Foreskin keratinocyte (primary cell): ENCODE measurements at places on chromosomes 6 and 20. TPM values are rescaled to one million over a fixed set of nuclear protein-coding genes. Genes with fewer than 3 reads are reported as not detected.

Gene HMGN4
- total RNA-seq = 71.0 and 77.1 TPM in 2 replicates

Gene HDGFL1
- total RNA-seq = not detected in 2 replicates

Gene C6orf141
- total RNA-seq = 19.8 and 21.2 TPM in 2 replicates

Gene C6orf52
- total RNA-seq = 1.1 and 1.2 TPM in 2 replicates

Gene PI3
- total RNA-seq = 7.1 and 10.8 TPM in 2 replicates

Gene MAFB
- total RNA-seq = 0.18 and 0.34 TPM in 2 replicates

Gene SLC52A3
- 2.1 and 2.3 TPM in 2 replicates for total RNA-seq

Gene CD24
- total RNA-seq = 251 and 321 TPM in 2 replicates

Gene ULBP3
- 5.6 and 7.0 TPM in 2 replicates for total RNA-seq

Gene B3GAT2
- not detected in 2 replicates for total RNA-seq

Gene ZSCAN23
- total RNA-seq = 1.1 and 2.7 TPM in 2 replicates

DNA sequence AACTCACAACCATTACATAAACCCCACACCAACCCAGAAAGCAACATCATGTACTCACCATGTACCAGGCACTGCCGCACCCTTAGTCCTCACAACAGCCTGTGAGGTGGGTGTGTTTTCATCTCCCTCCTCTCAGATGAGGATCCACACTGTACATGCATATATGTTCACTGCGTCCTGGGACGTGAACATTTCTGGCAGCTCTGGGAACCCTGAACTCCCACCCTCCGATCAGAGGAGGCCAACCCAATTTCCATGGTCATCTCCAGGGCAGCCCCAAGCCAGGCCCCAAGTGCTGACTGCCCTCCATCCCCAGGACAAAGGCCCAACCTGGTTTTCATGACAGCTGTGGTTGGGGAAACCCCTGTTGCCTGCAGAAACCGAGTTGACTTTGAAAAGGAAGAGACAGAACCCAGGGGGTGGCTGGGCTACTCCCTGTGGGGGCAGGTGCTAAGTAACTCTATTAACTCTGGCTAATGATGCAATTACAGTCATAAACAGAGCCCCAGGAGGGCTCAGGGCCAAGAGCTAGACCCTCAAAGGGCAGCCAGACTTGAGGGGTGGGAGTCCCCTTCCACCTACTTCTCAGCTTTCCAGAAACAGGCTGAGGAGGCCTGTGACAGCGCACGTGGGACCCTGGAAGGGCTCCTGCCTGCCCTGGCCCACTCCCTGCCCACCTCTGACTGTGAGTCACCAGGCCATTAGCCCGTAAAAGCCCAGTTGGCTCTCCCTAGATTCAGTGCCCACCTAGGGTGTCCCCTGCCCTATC lies 2.6 kb downstream of the TFEB start:
- no peak for DNase-seq

- DNase-seq = no peak
These were observed 56.8 kb upstream of the FABP7 start for GRCh38 chr6:122722746-122723145.

- DNase-seq = no peak
These were observed 14.6 kb upstream of the RALY start for GRCh38 chr20:33979094-33979493.

- peak; percentile 85 for DNase-seq
These were observed 11.9 kb upstream of the SIRPD start for GRCh38 chr20:1569415-1569881.

GRCh38 chr20:17807651-17808050 lies 107.9 kb downstream of the BANF2 start:
- DNase-seq = no peak

GRCh38 chr6:37583261-37583660 lies 83.6 kb upstream of the CCDC167 start:
- DNase-seq = no peak

- DNase-seq = no peak
These were observed 45.6 kb upstream of the MAN1A1 start for GRCh38 chr6:119395192-119395591.

- no peak for DNase-seq
These were observed 38.6 kb upstream of the SCGN start for GRCh38 chr6:25613415-25613814.

- DNase-seq = no peak
These were observed 151.3 kb downstream of the FARS2 start for GRCh38 chr6:5412663-5413062.

GRCh38 chr20:46322641-46323040 lies 14.3 kb upstream of the CDH22 start:
- DNase-seq = no peak
